ENCODE measurements at places on chromosomes 2 and 18. TPM values are rescaled to one million over a fixed set of nuclear protein-coding genes. Genes with fewer than 3 reads are reported as not detected.

DNA sequence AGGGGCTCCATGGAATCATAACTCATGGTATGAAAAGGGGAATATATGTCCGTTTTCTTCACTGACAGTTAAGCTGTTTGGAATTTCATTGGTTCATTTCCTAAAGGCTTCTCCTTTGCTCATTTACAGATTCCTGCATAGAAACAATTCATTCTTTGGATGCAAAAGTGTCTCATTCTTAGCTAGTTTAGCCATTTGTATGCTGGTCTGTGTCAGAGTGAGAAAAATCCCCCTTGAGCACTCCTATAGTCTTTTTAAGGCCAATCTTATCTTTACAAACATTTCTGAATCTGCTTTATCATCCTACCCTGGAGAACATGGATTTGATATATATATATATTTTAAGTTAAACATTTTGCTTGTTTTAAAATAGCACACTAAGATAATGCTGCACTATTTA is 1260.9 kb upstream of the NRXN1 start:
- H3K27me3 ChIP-seq: no peaks in the 10 kb centered on the region
- H3K4me3 ChIP-seq: no peak overlapping the region
- no peak overlapping the region for H3K27ac ChIP-seq
- H3K36me3 ChIP-seq: no peaks in the 10 kb centered on the region
- no peak for DNase-seq

DNA sequence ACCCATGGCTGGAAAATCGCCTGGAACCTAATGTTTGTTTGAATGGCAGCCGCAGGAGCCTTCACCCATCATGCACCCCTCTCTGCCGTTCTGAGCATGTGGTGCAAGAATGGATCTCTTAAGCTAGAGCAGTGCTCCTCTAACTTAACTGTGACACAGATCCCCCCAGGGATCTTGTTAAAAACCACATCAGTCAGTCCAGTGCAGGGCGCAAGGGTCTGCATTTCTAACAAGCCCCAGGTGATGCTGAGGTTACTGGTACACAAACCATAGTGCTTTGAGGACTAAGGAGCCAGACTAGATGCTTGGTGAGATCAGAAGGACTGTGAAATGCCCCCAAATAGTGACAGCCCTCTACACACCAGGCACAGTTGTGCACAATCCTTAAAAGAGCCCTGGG is 87.1 kb upstream of the KCTD1 start:
- no peak overlapping the region for H3K4me3 ChIP-seq
- no peak overlapping the region for H3K27ac ChIP-seq
- no peaks in the 10 kb centered on the region for H3K36me3 ChIP-seq
- no peaks in the 10 kb centered on the region for H3K27me3 ChIP-seq

Gene FAP
- polyA plus RNA-seq: 1.1 TPM

Gene DSG1
- not detected for polyA plus RNA-seq

Data from stomach (tissue), 19 donors.